ENCODE measurements at places on chromosomes 6 and 20.

DNA sequence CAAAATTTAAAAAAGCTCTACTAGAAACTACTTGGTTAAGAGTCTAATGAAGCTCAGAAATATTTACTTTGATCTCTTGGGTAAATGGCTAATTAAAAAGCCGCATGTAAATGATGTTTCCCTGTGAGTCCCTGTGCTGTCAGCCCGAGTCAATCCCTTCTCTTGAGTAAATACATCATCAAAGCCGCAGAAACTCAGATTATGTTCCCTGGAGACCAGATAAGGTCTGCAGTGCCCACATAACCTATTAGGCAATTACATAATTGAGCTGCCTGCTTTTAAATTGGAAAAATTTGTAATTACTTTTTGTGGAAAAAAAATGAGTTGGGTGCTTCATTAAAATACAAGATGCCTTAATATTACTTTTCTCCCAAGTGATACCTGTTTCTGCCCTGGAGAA lies 83.1 kb downstream of the KIZ start:
- DNase-seq: no peak

GRCh38 chr20:17733767-17734304 lies 34.1 kb downstream of the BANF2 start:
- DNase-seq: no peak

DNA sequence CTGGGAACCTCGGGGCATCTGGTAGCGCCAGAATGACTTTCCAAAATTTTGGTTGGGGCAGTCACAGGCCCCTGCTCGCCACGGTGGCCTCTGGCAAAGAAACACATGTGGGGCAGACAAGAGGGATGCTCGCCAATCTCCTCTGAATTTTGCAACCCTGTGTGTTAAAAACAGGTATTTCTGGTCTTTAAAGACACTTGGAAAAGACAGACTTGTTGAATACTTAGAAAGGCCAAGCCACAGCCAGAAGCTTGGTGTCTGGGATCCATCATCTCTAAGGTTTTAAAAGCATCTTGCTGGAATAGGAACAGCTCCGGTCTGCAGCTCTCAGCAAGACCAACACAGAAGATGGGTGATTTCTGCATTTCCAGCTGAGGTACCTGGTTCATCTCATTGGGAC lies 31.2 kb downstream of the HLA-E start:
- DNase-seq: no peak

GRCh38 chr6:8993111-8993510 lies 557.8 kb upstream of the SLC35B3 start:
- DNase-seq: no peak

DNA sequence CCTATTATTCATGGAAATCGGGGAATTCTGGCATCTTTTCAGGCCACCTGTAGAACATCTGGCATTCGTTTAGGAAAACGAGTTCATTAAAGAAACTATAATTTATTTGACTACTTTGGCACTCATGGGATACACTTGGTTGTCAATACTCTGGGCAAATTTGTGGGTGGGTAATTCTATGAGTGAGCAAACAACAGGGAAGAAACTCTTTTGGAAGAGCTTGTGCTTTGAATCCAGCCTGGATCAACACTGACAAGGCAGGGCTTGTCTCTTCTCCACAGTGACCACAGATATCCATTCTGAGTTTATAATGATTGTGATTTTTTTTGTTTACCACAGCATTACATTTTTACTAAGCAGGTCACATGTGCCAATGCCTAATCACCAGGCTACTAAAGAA lies 394.7 kb downstream of the THBS2 start:
- no peak for DNase-seq

DNA sequence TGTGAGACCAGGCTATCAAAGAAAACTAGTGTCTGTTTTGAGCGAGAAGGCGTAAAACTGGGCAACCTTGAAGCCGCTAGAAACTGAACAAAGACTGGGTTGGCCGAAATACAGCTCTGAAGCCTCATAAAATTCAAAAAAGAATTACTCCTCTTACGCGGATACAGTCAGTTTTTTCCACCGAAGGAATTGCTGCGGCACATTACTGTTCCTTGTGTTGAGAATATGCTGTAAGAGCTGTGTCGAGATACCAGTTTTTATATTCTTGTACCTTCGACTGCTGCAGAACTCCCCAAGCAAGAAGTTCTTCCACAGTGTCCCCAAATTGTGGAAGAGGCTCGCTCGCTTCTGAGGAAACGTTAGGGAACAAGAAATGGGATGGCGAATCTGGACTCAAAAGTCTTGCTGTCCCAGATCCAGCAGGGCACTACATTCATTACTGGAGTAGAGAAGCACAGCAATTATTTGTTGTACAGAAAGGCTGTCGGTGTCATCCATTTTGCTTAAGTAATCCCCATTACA lies 523 bp upstream of the COX7A2 start:
- no peak for DNase-seq

GRCh38 chr6:149074832-149075258 lies 242.7 kb upstream of the TAB2 start:
- DNase-seq: no peak

GRCh38 chr6:152575621-152576150 lies 61.5 kb downstream of the SYNE1 start:
- DNase-seq: no peak

- DNase-seq: no peak
Measured at GRCh38 chr20:29740951-29741593, 1516.4 kb upstream of the DEFB115 start.

DNA sequence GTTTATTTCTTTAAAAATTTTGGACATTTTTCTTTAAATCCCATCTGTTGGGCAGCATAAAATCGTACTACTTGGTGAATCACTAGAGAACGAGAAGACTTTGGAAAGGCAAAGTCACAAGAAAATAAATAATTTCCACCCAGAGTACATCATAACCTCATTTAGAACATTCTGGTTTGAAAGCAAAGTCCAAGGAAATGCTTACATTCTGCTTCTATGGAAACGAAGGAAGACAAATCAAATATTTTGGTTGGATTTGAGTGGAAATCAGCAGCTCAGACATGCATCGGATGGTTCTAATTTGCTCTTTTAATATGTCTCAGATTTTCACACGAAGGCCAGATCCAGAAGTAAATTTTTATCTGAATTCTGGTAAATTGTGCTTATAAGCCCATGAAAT lies 60.7 kb upstream of the LTV1 start:
- no peak for DNase-seq

DNA sequence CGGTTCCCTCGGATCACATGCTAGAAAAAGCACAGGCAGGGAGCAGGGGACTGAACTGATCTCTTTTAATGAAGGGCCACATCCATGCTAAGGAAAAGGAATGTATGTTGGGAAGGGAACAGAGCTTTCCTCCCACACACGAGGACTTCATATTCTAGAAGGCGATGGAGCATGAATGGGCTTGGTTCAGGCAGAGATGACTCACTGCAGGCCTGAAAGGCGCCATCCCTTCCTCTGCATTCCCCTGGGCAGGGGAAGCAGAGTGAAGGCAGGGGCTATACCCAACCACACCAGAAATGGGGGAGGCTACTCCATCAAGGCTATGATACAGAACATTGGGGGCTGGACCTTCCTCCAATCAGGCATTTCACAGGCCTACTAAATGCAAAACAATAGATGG lies 30.6 kb downstream of the ELMO2 start:
- peak; percentile 87 for DNase-seq

GRCh38 chr20:51715163-51715855 lies 52.9 kb downstream of the ATP9A start:
- no peak for DNase-seq

DNA sequence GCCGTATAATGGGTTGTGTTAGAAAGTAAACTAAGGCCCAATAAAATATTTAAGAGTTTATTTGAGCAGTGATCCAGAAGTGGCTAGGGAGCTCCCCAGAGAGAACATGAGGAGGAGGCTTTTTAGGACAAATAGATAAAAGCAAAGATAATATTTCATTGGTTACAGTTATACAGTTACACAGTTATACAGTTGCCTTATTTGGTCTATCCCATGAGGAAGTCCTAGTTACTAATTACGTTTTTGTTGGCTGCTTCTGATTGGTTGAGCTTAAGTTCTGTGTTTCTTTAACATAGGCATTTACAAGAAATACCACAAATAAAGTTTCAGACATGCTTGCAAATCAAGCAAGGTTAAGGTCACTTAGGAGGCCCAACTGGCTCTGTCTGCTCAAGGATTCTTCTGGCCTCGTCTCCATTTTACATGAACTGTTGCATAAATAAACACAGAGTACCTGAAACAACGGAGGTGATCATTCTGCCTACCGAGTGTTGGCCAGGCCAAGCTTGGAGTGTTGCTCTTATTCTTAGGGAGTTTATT lies 7.0 kb downstream of the UBD start:
- peak; percentile 27 for DNase-seq

GRCh38 chr20:62888406-62888805 lies 26.8 kb upstream of the TCFL5 start:
- DNase-seq: no peak

DNA sequence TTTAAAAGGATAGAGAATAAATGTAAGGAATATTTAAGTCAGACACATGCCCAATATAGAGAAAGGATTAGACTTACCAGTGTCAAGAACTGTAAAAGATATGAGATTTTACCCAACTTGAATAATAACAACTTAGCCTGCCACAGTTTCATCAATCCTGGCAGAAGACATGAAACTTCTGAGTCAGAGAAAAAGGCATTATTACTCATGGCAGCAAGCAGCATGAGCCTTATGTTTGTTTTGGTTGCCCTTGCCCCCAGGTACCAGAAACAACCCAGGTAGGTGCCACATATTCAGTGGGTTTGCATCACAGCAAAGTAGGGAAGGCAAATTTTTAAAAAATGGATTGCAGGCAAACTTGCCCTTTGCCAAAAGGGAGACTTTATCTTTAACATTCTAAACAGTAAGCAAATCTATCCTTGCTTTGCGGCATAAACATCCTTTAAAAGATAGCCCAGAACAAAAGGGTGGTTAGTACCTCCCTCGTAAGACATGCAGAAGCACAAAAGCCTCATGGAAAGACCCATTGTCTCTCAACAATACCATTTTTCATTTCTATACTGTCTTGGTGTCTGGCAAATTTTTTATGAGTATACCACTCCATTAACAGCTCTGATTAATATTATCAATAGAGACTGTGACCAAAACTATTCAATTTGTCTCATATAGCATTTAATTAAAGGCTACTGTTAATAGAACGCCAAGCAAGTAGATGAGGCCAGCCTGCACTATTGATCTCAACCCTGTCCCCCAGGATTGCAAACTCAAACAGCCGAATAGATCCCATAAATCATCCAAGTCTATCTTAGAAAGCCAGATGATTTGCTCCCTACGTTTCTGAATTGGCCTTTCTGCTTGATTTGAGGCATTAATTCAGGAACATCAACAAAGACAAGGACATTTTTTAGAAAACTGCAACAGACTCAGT lies 185.1 kb downstream of the COL19A1 start:
- DNase-seq: no peak

GRCh38 chr6:111976139-111976538 lies 77.8 kb upstream of the CCN6 start:
- no peak for DNase-seq

GRCh38 chr6:101086473-101086872 lies 205.3 kb upstream of the ASCC3 start:
- no peak for DNase-seq

- no peak for DNase-seq
Measured at GRCh38 chr6:35046862-35047261, 94.3 kb downstream of the TCP11 start.

- no peak for DNase-seq
Measured at GRCh38 chr6:91278416-91278815, 691.5 kb upstream of the MAP3K7 start.

DNA sequence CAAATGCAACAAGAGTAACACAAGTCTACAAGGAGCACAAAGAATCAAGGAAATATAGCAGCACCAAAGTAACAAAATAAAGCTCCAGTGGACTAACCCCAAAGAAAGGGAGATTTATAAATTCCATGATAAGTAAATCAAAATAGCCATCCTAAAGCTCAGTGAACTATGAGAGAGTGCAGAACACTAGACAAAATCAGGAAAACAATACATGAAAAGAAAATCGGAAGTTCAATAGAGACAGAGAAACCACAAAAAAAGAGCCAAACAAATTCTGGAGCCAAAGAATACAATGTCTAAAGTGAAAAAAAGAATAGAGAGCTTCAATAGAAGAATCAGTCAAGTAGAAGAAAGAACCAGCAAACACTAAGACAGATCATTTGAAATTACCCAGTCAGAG lies 247.3 kb upstream of the TENT5A start:
- DNase-seq: no peak

DNA sequence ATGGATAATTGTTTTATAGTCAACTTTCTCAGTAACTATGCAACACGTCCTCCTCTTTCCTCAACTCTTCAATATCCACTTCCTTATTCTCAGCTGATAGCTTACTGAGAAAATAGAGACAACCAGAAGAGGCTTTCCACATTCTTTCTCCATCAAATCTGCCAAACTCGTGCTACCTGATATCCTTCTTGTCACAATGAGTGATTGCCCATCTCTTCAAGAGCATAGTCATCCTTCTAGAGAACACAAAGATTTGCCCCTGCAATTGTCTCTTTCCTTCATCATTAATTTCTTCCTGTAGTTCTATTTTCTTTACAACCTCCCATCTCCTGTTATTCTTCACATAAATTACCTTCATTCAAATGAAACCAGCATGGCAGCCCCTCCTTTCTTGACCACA lies 75.9 kb upstream of the RGS17 start:
- DNase-seq: no peak

DNA sequence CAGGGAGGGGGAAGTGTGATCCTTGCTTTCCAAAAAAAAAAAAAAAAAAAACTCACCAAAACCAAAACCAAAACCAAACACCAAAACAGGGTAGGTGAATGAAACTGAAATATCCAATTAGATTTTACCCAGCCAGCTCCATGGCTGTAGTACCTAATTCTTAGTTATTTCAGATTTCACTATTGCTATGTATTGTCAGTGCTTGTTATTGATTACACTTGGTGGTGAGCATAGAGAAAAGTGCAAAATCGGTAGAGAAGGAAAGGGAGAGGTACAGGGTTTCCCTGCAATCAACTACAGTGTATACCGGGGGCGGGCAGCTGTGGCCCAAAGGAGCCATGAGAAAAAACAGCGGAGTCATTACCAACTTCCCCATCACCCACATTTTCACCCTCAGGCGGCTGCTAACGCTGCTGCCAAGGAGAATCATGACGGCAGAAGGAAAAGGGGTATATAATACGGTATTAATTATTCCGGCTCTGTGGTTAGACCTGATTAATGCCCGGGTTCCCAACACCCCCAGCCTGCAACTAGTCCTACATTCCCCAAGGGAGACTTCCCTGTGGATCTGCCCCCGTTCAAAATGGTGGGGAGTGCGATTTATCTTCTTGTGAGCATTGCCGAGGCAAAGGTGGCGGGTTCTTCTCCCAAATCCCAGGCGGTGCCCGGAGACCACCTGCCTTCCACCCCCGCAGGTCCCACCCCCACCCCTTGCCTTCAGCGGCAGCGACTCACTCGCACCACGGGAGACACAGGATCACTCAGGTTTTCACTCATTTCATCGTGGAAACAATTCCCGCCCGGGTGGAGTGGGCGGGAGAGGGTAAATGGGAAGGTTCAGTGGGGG lies at the start of gene C6orf62:
Gene C6orf62 (minus strand): TSS at position 30 of the 847 bp plus-strand sequence. CDS start 486 bp downstream, outside the sequence.
- DNase-seq: no peak

DNA sequence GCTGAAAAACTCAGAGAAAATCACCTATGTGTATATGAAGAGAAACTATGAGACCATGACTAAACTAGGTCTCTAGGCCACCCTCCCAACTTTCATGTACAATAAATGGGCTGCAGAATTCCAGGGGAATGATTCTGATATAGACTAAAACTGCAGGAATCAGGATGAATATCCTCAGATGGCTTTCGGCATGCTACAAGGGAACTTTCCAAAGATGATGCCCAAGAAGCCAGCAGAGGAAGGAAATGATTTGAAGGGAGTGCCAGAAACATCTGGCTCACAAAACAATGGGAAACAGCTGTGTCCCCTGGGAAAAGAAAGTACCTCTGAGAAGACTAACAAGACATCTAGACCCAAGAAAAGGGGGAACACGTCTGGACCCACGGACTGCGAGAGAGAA lies 41.1 kb downstream of the PLN start:
- DNase-seq: no peak
